Left forelimb (tissue), 1 donor: ENCODE measurements at places on chromosomes 11 and 22.

DNA sequence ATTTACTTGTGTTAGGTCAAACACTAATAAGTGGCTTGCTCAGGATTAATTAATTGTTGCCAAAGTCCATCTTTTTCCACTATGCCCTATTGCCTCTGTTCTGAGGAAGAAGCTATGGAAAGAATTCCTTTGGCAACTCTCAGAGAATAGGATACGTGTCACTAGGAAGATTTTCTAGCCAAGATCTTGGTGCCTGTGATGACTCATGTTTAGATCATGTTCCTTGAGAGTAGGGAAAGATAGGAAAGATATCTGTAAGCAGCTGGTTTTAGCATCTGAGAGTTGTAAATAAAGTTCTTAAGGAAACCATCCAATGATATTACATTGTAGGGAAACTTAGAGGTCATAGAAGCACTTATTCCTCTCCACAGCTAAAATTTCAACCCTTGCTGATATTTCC lies 15.7 kb downstream of the SLN start:
- no peak for DNase-seq

DNA sequence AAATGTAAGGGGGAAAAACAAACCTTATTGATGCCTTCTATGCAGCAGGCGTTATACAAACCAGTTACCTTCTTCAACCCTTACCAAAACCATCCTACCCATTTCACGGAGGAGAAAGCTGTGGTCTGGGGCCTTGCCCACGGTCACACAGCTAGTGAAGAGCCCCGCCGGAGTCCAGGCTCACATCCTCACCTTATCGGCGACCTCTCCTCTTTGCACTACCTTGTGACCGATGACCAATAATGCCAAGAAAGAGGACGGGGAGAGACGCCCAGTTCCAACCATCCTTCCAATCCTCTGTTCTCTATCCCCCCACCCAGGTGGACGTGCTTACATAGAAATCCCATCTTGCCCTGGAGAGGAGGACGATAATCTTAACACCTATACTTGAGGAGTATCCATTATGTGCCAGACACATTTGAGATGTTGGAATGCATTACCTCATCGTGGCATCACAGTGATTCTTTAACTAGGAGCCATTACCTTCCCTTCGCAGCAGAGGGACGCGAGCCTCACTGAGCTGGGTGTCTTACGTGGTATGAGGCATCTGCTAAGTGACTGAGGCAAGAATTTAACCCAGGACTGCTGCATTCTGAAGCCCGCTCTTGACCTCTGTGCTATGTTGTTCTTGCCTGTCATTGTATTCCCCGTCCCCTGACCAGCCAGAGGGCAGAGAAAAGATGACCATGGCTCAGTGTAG lies 253.7 kb upstream of the B3GAT1 start:
- DNase-seq, result peak; percentile 34

DNA sequence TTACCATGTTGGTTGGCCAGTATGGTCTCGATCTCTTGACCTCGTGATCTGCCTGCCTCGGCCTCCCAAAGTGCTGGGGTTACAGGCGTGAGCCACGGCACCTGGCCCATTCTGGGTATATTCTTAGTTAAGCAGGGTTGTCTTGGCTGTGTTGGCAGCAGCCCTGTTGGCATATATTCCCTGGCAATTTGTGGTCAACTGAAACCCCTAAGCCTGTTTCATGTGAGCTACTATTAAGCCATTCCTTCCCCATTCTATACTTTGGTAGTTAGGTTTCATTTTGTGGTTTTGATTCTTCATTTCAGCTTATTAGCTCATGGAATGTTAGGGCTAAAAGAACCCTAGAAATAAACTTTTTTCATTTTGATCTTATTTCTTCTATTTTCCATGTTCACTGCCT lies 22.2 kb upstream of the IL18BP start:
- no peak for DNase-seq

DNA sequence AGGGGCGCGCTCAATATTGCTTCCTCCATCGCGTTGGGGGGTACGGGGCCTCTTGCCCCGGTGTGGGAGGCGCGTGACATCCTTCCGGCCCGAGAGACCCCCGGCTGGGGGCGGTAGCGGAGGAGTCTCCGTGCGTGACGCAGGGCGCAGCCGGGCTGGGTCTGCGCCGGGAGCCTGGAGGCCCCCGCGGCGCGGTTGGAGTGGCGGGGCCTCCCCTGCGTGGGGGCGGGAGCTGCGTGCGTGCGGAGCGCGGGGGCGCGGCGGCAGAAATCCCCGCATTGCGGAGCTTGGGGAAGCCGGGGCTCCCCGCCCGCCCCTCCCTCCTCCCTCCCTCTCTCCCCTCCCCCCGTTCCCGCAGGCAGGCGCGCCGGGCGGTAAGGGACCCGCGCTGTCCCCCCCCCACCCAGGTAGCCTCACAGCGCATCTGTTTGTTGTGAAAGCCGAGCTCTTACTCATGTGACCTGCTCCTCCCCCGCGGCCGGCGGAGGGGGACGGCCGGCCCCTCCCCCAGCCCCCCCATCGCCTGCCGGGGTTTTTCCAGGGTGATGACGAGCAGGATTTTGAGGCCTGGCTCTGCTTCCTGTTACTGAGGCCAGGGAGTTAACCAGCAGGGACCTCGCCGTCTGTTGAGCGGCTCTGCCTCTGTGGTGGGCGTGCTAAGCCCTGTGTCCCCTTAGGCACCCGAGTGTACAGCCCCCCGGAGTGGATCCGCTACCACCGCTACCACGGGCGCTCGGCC lies 1.6 kb downstream of the PIM3 start:
- peak; percentile 87 for DNase-seq

DNA sequence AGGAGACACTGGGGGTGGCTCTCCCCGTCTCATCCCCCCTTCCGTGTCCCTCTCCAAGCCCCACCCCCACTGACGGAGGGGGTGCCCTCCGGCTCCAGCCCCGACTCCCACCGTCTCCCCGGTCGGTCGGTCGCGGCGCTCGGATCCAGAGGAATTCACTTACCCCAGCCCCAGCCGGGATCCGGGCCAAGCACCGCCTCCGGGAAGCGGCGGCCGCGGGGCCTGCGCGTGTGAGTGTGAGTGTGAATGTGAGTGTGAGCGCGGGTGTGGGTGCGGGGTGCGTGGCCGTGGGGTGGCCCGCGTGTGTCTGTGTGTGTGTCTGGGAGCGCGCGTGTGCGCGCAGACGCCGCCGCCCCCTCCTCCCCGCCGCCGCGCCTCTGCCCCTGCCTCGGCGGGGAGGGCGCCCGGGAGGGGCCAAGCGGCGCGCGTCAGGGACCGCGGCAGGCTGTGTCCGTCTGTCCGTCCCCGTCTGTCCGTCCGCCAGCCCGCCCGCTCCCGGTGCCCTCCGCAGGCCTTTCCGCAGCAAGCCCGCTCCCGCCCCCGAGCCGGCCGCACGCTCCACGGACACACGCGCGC lies at the start of gene ELFN2:
Gene ELFN2 (minus strand): TSS at position 345 of the 576 bp plus-strand sequence. CDS start 51,945 bp downstream, outside the sequence.
- DNase-seq, result no peak
